ENCODE measurements at places on chromosomes 1 and 21.
A peak's percentile ranks its signal among the peaks of the same experiment; 100 is the strongest.

DNA sequence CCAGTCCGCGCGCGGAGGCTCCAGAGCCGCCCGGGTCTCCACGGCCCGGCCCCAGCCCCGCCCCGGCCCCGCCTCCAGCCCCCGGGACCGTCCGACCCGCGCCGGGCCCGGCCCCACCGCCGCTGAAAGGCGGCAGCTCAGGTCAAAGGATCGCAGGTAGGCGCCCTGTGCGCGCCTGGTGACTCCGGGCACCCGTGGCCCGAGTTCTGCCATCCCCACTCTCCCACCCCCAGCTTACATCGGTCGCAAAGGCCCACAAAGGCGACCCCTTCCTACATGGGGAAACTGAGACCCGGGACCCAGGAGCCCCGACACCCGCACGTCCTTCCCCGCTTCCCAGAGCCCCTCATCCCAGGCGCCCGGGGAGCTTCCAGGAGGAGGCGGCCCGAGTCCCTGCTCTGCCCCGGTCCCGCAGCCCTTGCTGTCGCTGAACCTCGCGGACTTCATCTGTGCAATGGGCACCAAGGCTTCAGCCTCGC, at the start of gene TMEM200B:
TMEM200B (minus strand) TSS at position 17 of the 479 bp plus-strand sequence. CDS start 2,075 bp downstream, outside the sequence.
- no peak for DNase-seq

DNA sequence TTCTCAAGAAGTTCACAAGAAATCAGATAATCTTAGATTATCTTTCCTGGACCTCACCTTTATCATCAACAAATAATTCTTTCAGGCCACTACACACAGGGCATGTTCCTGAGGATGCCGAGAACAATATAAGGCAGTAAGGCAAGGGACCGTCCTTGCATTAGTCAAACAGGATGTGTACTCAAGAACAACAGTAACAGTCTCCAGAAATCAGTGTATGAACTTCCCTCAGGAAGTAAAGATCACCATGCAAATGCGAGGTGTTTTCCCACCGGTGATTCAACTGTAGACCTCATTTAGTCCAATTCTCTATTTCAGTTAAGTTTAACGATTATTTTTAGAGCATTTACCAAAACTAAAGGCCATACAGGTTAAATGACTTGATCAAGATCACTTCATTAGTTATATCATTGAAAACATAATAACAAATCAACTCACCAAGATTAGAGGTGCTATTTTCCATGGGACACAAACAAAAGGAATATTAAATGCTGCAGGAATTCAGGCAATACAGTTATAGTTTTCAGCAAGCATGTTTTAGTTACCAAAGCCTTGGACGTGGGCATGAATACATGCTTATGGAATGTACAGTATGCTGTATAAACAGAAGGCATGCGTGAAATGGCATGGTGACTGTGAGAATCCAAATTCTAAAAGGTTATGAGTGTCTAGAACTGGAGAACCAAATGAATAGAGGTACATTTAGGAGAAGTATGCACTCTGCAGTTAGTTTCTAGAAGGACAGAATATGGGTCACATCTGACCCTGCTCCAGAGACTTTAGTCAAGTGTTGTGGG, 145.2 kb downstream of the TNR start:
- DNase-seq, result no peak

DNA sequence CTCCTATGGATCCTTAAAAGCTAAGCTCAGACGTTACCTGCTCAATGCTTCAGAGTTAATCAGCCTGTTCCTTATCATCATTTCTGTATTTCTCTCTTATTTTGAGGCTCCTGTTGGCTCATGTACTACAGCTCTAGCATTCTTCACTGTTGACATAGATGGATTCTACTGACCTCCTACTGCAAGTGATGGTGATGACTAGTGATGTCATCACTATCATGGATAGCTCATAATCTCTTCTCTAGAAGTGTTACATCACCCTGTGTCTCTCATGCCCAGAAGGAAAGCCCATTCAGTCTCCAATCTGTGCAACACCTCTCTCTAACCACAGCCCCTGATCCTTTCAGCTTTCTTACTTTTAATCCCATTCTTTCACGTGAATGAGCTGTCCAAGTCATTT, 168.2 kb upstream of the DPT start:
- DNase-seq, result no peak

DNA sequence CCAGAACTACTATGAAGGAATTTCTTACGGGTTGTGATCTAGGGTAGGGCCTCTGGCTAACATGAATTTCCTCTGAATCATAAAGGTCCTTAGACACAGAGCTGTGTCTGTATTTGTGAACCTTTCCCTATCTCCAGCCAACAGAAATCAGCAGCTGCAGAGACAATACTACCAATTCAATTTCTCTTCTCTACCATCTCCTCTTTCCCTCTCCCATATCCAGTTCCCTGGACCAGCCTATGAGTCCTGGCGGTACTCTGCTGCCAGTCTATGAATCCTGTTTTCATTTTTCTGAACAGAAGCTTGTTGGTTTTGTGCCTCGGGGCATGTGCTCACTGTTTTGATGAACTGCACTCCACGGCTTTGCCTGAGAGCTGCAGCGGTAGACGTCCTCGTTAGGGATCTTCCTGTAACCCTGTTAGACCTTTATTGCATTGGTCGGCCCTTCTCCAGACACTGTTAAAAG, 458.0 kb upstream of the VAMP3 start:
- DNase-seq, result no peak

GRCh38 chr1:25500694-25501093, 42.7 kb upstream of the LDLRAP1 start:
- no peak for DNase-seq

GRCh38 chr1:109635862-109636200, 16.2 kb downstream of the AMPD2 start:
- no peak for DNase-seq

- no peak for DNase-seq
Measured at GRCh38 chr1:193705554-193705981, 519.2 kb upstream of the B3GALT2 start.

GRCh38 chr1:92538048-92538412, 51.3 kb upstream of the GFI1 start:
- no peak for DNase-seq

DNA sequence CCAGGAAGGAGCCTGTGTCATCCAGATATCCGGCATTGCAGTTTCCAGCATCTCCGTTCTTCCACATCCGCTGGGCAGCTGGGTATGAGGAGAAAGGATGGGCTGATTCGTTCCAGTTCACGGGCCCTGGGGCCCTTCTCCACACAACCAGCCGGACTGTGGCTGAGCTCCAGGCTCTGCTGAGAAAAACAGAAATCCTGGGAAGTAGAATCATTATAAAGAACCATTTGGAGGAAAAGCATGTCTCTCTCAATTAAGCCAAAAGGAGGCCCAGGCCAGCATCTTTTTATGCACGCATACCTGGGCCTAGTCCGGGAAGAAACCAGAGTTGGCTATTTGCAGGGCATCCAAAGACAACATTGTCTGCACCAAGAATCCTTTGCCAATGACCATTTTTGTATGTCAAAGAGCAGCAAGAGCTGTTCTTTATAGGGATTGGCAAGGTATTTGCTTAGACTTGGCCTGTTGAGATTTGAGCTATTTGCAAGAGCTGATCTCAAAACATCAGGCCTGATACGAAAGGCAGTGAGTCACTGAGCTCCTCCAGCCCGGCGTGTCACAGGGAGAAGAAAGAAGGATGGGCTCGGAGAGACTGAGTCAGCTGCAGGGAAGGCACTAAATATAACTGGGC, 84.9 kb upstream of the ARHGEF16 start:
- no peak for DNase-seq

GRCh38 chr1:183879966-183880365, 75.0 kb downstream of the RGL1 start:
- no peak for DNase-seq

DNA sequence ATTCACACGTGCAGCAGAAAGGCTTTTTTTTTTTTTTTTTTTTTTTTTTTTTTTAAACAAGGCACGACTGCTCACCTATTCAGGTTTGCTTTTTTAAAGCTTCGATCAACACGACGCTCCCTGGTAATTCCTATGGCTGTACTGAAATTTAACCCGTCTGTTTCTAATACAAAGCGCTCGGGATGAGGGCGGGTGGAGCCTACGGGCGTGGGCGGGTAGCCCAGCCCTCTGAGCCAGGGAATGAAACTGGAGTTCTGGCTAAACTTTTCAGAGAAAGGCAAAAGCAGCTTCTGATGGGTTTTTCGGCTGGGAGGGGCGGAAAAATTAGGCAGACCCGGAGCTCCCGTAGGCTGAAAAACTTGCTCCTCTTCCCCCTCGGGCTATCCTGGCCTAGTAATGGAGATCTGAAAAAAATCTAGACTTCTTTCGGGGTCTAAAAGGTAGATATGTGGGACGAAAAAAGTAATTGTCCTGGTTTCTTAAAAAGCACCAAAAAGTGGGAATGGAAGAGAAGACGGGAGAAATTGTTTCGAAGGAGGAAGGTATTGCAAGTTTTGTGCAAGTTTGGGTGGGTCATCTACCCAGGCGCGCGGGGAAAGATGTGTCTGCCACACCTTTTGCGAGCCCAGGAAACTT, 7.4 kb downstream of the NR5A2 start:
- DNase-seq, result no peak

GRCh38 chr21:39444421-39445180, 977 bp downstream of the LCA5L start:
- no peak for DNase-seq

DNA sequence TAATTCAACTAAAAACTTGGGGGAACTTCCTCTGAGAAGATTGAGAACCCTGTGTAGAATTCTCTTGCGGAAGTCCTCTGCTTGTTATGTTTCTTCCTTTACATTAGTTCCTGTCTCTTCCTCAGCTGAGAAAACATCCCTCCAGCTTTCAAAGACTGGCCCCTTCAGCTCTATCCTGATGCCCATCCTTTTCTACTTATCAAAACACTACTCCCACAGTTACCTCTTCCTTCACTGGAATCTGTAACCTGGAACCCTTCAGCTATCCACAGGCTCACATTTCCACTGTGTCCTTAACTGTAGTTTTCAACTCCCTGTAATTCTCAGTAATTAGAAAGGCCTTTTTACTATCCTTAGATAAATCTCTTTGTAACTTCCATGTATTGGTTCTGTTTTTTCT, 6.0 kb upstream of the DEDD start:
- no peak for DNase-seq

DNA sequence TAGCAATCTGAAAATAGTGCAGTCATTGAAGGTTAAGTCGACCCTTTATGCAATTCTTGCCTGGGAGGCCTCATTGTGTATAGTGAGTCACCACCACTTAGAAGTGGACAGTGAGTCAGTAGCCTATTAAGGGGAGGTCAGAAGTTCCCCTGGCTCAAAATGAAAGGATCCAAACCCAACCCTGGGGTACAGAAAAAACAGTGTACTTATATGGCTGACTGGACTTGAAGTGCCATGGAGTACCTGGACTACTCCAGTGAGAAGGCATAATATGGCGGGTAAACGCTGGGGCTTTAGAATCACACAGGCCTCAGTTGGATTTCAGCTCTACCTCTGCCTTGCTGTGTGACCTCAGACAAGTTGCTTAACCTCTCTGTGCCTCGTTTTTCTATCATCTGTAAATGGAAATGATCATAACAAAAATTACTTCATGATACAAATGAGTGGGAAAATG, 2.2 kb upstream of the BCL9 start:
- no peak for DNase-seq

DNA sequence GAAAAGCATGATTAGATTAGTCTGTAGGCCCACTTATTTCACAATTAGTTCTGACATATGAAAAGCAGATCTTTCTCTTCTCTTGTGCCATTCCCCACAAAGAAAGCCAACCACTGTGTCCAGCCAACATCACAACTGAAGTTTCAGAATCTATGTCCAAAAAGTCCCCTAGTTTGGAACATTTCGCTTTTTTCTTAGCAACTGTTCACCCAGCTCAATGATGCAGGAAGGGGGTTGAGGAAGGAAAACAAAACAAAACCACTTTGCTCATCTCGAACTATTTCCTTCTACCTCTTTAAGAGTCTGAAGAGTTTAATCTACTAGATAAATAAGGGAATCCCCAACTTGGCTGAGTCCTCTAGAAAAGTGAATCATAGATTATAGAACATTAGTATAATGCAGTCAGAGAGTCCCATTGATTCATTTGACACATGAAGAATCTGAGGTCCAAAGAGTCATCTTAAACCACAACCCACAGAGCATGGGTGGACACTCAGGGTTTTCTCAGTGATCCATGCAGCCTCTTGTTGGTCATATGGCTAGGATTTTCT, 159.3 kb upstream of the SGIP1 start:
- DNase-seq, result no peak

- DNase-seq, result no peak
Measured at GRCh38 chr1:195335541-195335940, 1272.7 kb downstream of the KCNT2 start.

GRCh38 chr1:28915031-28915895, 894 bp downstream of the EPB41 start:
- DNase-seq, result peak; percentile 28

DNA sequence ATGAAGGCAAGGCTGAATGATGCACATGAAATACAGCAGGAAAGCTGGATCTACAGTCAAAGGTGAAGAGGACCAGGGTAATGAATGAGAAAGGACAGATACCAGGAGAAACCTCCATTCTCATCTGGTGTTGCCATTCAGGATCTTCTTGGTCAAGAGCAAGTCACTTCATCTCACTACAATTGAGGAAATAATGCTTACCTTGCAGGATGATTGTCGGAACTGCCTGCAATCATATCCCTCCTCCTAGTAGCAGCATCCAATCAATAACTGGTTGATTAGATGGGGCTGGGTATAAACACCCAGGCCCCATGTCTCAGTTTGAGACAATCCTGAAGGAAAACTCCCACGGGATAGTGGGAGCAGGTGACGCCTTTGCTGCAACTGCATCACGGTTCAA, 194.8 kb upstream of the C8B start:
- no peak for DNase-seq

- DNase-seq, result no peak
Measured at GRCh38 chr1:223474804-223475203, 81.6 kb downstream of the CCDC185 start.

All from activated gamma-delta T cell treated with anti-CD3 and anti-CD28 coated beads, Interleukin-2, amount 50 U/mL, for 16 hours (primary cell).